ENCODE measurements at places on chromosomes 5 and 9.

DNA sequence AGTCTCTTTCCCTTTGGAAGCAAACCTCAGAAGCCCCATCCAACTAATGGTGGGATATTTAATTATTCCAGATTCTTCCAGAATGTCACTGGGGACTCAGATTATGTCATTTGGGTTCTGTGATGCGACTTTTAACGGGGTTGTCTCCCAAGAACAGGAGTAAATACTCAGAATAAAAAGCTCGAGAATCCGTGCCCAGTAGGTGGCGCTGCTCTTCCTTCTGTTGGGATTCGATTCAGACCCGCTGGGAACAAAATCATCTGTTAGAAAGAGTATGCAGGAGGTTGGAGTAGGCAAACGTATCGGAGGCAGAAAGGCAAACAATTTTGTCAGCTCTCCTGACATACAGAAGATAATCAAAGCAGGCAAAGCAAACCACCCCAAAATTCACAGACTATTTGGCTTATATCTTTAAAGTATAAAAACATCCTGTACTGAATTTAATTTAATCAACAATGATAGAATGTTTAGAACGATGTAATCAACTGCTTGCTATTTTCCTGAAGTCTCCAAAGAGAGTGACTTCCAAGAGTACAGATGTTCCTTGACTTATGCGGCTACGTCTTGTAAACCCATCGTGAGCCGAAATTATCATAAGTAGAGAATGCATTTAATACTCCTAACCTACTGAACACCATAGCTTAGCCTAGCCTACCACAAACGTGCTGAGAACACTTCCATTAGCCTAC lies 169.8 kb upstream of the RAI14 start:
- peak; percentile 55 for DNase-seq

- no peak for DNase-seq
Observed at GRCh38 chr5:66587771-66588170, 8.4 kb upstream of the MAST4 start.

DNA sequence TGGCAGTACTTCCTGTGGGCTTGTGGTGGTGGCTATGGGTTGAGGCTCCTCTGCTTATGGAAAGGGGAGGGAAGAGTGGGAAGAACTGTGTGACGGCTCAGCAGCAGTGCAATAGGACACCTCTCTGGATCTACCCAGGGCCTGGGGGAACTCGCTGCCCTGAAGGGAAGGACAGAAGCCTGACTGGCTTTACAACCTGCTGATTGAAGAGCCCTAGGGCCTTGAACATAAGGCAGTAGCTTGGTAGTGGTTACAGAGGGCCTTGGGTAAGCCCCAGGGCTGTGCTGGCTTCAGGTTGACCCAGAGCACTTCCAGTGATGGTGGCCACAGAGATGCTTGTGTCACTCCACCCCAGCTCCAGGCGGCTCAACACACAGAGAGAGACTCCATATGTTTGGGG lies 5.5 kb downstream of the CCIN start:
- no peak for DNase-seq

- DNase-seq, result no peak
Observed at GRCh38 chr5:153276151-153276550, 214.3 kb upstream of the GRIA1 start.

- DNase-seq, result no peak
Observed at GRCh38 chr5:78235289-78235688, 59.2 kb downstream of the AP3B1 start.

DNA sequence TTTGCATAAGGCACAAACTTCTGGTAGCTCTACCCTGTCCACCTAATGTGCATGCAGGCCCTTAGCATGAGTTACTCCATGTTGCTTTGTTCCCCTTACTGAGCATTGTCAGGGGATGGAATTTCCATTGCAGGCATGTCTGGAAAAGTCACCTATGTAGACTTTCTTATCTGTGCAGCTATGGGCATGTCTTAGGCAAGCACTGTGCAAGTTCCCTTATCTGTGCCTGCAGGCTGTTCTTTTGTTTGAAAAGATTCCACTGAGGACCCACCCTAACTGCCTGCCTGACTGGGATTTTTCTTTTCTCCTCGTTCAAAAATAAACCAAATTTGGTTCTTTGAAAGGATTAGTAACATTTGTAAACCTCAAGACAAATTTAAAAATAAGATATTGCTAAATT lies 587.0 kb downstream of the CDH18 start:
- DNase-seq, result no peak

Data from CD4-positive, alpha-beta T cell (primary cell).